ENCODE measurements at places on chromosomes 4 and X.

DNA sequence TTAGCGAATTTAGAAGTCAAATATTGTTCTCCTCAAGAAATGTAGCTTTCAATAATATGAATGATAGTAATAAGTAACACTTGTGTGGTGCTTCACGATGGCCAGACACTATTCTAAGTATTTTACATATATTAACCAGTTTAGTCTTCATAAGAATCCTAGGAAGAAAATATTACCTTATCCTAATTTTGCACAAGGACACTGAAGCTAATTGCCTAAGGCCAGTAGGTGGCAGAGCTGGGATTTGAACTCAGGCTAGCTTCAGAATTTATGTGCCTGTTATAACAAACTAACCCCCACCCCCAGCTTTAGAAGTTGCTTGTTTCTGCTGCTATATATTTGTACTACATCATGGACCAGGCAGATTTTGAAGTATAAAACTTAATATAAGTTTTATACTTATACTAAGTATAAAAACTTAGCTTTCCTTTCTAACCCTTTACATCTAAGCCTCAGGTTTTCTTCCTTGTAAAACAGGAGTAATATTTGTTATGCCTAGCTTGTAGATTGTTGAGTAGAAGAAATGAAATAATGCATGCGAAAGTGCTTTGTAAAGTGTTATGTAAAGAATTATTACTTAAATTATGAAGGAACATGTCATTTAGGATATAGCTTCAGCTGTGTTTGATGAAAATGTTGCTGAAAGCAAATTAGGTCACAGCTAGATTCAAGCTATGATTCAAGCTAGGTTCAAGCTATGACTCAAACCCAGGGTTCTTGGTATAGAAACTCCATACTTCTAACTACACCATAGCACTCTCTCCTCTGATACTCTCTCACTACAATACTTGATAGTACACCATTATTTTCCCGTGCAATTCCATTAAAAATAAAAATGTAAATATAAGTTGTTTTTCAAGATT lies 4.2 kb upstream of the CDS1 start:
- no peak for DNase-seq

DNA sequence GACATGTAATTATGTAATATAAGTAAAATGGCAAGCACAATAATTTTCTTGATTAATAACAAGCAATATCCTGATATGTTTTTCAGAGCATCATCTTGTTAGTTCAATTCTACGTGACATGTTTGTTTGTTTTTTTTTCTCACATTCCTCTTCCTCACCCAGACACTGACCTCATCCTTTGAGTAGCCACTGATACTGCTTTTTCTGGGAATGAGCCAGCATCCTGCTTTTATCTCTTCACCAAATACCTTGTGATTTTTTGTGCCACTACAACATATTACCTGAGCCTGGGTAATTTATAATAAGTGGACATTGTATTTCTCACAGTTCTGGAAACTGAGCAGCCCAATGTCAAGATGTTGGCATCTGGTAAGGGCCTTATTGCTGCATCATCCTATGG lies 484.0 kb downstream of the NAF1 start:
- DNase-seq, result no peak

- DNase-seq, result no peak
Observed at GRCh38 chr4:31084806-31085416, 364.7 kb downstream of the PCDH7 start.

DNA sequence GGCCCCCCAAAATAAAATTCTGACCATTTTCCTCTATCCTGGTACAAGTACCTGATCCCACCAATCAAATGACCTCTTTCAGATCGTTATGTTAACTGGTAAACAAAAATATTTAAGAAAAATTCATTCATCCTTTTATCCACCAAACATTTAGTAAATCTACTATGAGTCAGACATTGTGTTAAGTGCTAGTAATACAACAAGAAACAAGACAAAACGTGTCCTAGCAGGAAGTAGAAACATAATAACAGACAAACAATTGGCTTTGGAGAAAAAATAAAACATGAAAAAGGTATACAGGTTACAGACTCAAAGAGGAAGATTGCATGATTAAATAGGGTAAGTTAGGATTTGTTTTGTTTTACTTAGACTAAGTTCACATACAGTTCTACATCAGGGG lies 43.7 kb downstream of the ANTXR2 start:
- DNase-seq, result no peak

- DNase-seq, result no peak
Observed at GRCh38 chrX:19814240-19814639, 73.2 kb downstream of the SH3KBP1 start.

DNA sequence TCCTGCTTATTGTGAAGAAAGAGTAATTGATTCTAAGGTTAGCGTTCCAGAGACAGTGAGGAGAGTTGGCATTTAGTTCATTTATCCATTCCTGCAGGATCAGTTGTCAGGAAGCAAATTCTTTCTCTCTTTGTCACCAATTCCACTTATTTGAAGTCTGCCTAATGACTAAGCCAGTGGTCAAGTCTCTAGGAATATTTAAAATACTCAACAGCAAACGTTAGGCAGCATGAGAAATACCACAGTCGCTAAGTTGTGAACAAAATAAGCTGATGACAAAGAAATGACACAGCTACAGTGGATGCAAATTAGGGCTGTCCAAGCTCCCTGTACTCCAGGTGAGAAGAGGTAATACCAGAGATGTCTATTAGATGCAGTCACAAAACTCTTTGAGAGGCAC lies 6.6 kb upstream of the MAGEB17 start:
- no peak for DNase-seq

- DNase-seq, result no peak
Observed at GRCh38 chr4:85701861-85702321, 226.9 kb downstream of the ARHGAP24 start.

- no peak for DNase-seq
Observed at GRCh38 chr4:54238389-54238788, 9.3 kb downstream of the PDGFRA start.

DNA sequence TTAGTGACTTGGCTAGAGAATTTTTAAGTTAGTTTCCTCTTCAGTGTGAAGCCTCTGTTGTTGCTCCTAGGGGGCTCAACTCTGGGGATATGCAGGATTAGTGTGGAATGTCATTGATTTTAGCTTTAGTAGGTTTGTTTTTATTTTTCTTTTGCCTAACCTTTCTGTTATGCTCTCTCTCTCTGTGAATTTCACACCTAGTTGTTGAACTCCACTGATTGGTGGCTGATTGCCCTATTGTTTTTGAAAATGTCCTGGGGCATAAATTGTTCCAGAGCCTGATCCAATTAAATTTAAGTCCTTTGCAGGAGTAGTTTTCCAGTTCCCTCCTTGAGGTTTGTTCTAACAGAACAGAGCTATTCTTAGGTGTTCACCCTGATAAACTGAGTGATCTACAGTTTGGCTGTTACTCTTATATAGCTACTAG lies 393.3 kb upstream of the CTSO start:
- DNase-seq, result no peak

DNA sequence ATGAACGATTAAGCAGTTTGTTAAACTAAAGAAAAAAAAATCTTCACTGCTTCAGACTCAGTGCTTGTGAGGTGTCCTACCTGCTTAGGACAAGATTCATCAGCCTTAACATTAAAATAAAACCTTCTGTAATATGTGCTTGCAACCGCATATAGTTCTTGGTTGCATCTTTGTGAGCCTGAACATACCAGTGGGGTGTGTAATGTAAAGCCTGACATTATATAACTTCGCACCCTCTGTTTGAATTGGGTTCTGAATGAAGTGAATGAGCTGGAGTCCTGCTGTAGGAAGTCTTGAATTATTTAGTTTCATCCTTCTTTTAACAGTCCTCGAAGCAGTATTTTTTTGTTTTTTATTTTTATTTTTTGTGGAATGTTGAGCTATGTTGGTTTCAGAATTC lies 3.1 kb downstream of the KDM6A start:
- DNase-seq, result no peak

GRCh38 chr4:105551965-105552746 lies at the start of gene ARHGEF38:
Gene ARHGEF38 (plus strand): TSS chr4:105552620. CDS start chr4:105552766, 146 bp downstream.
- DNase-seq, result no peak

- DNase-seq, result no peak
Observed at GRCh38 chrX:11944501-11944900, 186.5 kb downstream of the MSL3 start.

DNA sequence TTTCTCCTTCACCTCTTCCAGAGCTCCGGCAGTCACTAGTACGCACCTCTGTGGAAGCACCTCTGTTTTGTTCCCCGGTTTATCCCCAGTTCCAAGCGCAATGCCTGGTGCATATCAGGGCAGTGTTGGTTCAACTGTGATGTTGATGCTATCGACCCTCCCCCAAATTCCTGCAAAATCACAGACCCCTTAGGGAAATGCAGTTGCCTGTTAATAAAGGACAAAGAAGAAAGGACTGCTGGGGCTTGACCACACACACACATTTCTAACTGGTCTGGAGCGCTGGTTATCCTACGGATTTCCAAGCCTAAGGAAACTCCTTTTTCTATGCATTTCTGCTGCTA lies 530 bp upstream of the NMU start:
- DNase-seq, result no peak

GRCh38 chr4:140239311-140239710 lies 85.3 kb upstream of the MAML3 start:
- DNase-seq, result no peak

GRCh38 chrX:72054779-72055489 lies 76.8 kb downstream of the RTL5 start:
- DNase-seq, result no peak

GRCh38 chrX:7083468-7084396 lies 63.8 kb upstream of the STS start:
- peak; percentile 7 for DNase-seq

DNA sequence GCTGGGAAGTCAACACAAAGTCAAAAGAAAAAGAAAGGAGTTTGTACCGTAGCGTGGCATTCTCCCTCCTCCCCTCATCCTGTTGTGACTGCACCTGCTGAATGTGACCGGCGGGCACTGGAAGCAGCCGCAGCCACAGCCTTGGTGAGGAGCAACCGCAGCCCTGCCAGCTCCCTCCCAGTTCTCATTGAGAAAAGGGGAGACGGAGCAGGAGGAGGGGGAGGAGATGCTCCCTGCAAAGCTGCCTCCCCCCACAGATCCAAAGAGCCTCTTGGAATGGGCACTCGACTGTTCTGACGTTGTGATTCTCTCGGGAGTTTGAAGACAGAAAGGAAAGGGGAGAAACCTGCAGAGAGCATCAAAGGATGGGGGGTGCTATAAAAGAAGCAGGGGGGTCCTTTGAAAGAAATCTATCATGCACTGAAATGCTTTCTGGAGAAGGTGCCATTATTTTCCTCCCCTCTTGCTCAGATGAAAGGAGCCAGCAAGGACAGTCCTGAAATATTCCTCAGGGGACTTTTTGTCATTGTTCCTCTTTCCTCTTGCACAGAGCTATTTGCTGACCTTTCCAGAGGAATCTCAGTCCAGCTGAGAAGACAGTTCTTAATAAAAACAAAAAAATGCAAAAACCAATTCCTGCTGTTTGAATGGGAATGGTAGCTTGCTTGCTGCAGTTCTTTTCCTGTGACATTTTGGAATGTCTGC lies 429.7 kb downstream of the MAPK10 start:
- no peak for DNase-seq

GRCh38 chr4:121073004-121073435 lies 685 bp upstream of the NDNF start:
- no peak for DNase-seq

DNA sequence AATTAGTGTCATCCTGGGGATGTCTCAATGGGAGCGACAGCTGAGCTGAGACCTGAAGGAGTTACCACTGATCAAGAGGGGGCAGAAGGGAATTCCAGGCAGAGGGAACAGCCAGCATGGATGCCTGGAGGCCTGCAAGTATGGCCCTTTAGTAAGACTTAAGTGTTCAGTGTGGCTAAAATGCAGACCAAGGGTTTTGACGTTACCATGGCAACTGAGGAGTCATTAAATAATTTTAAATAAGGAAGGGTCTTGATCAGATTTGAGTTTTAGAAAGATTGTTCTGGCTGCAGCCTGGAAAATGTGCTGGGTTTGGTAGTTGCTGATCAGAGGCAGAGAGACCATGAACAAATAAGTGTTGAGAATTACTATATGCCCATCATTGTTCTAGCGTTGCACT lies 285.5 kb downstream of the USP46 start:
- no peak for DNase-seq

- DNase-seq, result no peak
Observed at GRCh38 chrX:129534816-129535578, 5.1 kb upstream of the OCRL start.

DNA sequence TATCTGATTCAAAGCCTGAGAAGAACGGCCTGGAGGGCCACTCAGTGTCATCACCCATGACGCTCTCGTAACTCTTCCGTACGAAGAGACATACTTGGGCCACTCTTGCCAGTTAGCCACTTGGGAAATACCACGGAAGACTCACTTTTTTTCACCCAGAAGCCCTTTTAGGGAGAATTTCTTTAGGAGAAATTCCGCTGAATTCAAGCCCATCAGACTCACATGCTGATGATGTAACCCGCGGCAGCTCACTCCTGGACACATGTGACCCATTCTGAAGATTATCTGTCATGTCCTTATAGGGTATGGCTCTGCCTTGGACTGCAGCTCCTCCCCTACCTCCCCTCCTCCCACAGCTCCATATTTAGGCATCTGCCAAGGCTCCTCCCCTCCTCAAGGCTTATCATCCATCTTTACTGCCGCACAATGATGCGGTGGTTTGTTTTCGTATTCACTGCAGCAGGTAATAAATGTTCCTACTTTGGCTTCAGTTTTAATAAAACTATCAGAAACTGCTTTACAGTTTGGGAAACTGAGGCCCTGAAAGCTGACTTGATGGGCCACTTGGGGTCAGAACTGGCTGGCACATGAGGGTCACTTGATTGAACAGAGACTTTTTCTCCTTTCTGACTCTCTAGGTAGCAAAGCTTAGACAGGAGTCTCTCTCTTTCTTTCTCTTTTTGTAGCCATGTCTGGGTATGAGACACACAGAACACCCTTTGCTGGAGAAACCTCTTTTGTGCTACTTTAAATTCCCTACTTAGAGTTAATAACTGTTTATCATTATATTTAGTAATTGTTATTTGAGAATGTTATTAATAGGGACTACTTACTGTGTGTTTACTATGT lies 42.1 kb downstream of the RHOH start:
- peak; percentile 57 for DNase-seq

DNA sequence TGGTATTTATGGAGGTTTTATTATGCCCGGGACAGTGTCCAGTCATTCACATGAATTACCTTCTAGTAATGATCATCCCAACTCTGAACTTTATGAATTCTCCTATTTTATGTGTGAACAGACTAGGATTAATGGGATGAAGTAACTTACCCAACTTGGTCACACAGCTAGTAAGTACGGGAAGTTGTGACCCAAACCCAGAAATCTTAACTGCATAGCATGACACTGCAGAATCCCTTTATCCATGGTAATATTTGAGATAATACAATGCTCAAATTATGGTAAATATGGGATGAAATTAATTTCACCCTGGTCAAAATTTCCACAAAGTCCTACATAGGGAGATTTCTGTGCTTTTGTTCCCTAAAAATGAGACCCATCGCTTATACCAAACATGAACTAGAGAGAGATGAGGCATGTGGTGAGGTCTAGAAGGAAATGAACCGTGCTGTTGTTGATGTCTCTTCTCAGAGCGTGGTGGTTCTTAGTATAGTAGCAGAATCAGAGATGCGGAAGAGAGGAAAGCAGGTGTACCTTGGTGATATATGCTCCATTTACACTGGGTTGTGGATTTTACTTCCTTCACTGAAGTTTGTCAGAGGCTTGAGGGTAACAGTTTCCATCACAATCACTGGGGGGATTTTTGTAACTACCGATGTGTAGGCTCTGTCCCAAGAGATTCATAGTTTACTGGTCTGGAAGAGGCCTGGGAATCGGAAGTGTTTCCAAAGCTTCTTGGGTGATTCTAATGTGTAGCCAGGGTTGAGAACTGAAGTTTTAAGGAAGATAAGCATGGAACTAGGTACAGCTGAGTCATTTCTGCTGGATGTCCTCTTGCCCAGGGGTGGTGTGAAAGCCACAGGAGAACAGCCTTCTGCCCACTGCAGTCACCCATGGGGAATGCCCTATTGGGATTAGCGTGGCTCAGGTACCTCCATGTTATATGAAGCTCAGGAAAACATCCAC lies 30.2 kb upstream of the FAM9C start:
- no peak for DNase-seq
